ENCODE measurements at places on chromosomes 11 and 22.

DNA sequence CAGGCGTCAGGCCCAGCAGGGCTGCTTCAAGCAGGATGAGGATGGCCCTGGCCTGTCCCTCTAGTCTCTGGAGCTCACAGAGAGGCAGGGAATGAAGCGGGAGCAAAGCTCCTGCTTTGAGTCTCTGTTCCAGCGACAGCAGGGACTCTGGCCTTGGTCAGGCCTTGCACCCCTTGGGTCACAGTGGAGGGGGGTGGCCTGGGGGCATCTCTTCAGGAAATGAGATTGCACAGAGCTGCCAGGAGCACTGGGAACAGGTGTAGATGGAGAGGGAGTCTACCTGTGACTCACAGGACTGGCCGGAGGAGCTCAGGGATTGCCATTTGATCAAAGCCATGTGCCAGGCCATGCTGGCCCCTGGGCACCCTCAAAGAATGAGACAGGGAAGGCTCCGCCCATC, 1.6 kb downstream of the ANO1 start:
- DNase-seq, result no peak

- peak; percentile 68 for DNase-seq
These were observed 25.1 kb upstream of the RELT start for GRCh38 chr11:73350908-73351636.

GRCh38 chr11:60795291-60795690, 10.2 kb downstream of the MS4A10 start:
- DNase-seq, result no peak

GRCh38 chr22:32649515-32650200, 151.8 kb upstream of the TIMP3 start:
- peak; percentile 90 for DNase-seq

DNA sequence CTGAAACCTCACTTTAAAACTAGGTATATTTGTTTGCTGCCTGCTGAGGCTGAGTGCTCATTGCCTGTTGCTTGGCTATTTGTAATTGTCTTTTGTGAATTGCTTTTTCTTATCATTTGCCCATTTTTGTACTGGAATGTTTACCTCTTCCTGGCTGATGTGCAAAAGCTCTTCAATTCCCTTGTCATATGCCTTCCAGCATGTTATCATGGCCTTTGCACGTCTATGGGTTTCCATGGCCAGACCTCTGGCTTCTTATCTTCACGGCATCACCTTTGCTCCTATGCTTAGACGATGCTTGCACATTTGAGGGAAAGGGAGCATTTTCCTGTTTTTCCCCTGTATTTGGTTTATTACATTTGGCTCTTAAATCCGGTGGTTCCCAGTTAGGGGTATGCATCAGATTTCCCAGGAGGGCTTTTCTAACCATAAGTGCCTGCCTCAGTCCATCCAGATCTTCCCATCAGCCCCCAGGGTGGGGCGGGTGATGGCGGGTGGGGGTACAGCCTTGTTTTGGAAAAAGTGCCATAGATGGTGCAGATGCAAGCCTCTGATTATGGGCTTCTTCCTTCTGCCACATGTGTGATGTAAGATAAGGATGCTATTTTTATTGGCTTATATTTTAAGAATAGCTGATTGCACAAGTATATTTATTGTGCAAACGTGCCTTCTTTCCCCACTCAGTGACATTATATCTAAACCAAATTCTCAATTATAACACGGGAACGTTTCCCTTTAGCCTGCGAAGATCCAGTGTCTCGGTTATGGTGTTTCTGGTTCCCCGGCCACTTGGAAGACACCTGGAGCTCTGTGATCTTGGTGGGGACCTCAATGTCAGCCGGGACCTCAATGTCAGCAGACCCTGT, 70.6 kb upstream of the SEPTIN5 start:
- DNase-seq, result no peak

DNA sequence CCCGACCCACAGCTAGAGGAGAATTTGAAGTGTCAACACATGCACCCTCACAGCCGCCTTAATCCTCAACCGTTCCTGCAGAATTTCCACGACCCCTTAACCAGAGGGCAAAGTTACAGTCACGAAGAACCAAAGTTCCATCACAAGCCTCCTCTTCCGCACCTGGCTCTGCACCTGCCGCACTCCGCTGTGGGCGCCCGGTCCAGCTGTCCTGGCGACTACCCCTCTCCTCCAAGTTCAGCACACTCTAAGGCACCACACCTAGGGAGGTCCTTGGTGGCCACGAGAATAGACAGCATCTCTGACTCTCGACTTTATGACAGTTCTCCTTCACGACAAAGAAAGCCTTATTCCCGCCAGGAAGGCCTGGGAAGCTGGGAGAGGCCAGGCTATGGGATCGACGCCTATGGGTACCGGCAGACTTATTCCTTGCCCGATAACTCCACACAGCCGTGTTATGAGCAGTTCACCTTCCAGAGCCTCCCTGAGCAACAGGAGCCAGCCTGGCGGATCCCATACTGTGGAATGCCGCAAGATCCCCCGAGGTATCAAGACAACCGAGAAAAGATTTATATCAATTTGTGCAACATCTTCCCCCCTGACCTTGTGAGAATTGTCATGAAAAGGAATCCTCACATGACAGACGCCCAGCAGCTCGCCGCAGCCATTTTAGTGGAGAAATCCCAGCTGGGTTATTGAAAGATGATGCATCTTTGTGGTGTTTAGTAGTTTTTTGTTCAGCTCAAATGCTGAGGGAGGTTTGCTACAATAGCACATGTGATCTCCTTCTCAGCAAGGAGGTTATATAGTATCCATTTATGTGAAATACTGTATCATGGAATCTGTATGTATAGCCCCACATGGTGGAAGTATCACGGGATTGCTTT, 72.1 kb downstream of the ZC3H12C start:
- DNase-seq, result no peak

GRCh38 chr11:72583616-72584292, 90.5 kb downstream of the PDE2A start:
- DNase-seq, result no peak

- no peak for DNase-seq
These were observed 21.3 kb upstream of the PANX1 start for GRCh38 chr11:94107363-94107762.

GRCh38 chr11:125123947-125124617, 12.7 kb upstream of the TMEM218 start:
- DNase-seq, result peak; percentile 48

- DNase-seq, result no peak
These were observed 81.8 kb downstream of the KCNC1 start for GRCh38 chr11:17816232-17816931.

DNA sequence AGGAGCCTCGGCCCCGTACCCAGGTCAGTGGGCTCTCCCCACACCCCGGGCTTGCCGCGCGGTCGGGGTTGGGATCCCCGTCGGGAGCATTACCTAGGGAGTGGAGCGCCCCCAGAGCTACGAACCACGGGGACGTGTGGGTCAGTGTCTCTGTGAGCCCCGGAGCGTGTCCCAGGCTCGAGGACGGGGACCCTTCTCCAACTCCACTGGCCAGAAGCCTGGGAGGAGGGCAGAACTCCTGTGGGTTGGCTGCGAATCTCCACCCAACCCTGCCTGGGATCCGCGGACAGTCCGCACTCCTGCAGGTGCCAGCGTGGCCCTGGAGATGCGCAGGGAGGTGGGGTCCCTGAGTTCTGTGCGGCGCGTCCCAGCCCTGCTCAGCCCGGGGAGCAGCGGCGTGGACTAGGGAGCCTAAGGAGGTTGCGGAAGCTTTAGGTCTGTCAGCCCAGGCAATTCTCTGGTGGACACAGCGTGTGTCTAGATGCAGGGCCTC, 346 bp downstream of the PPFIBP2 start:
- DNase-seq, result no peak

DNA sequence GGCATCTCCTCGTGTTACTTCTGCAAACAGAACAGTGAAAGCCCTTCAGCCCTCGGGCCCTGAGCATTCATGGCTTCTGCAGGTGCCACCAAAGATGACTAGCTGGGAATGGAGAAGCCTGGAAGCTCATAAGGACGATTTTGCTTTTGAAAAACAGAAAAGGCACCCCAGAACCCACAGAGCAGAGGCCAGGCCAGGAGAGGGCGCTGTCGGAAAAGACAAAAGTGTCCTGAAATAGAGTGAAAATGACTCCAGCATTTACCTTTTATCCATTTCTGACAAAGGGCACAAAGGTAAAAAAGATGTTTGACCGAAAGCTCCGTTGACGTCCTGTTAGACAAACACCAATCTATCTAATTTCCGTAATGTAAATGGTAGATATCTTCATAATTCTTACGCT, 37.6 kb downstream of the ZNF195 start:
- DNase-seq, result no peak

DNA sequence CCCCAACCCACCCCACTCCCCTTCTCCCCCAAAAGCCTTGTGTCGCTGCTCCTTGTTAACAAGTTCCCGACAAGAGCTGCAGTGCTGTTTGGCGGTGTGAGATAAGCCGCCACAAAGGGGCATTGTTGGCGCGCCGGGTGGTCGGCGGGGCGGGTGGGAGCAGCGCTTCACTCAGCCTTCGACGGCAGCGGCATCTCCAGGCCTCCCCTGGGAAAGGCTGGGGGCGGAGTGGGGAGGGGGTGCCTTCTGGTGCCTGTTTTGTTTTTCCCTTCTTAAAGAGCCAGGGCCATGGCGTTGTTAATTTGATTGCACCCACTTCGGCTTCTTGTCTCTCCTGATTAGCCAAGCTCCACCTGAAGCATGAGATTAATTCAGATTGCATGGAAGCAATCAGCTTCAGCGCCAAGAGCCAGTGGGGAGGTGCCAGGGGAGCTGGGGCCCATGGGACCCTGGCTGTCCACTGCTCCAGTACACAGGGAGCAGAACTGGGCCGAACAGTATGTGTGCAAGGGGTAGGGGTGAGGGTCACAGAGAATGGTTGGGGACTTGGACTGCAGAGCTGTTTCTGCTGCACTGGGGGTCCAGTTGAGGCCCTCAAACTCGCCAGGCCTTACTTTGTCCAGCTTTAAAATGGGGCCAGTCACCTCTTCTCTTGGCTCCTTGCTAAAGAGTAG, 165.1 kb downstream of the CEP164 start:
- DNase-seq, result no peak

DNA sequence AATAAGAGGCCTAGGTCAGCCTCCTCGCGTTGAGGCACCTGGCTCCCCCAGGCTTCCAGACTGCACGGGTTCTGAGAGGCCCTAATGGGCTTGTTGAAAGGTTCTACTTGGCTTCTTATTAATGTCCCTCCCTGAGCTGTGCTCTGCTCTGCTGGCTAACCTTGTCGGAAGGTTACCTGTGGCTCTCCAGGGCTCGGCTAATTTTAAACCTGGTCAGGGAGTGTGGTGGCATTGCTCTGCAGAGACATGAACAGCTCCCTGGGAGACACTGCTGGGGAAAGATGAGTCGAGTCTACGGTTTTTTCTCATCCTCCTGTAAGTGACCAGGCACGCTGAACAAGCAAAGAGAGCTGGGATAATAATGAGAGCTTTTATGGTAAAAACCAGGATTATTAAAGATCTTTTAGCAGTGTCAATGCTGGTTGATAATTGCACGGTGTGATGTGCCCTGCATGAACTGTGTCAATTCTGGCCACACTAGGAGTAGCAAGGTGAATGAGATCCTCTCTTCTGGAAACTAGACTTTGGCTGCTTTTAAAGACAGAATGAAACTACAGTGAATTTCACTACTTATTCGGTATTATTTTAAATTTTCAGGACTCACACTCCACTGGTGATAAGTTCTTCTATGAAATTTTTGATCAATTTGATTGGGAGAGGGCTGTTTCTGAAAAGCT, 70.7 kb downstream of the TEAD1 start:
- no peak for DNase-seq

- peak; percentile 91 for DNase-seq
These were observed 181.2 kb downstream of the WNT11 start for GRCh38 chr11:76025068-76025467.

GRCh38 chr11:103338621-103339484, 229.6 kb downstream of the DYNC2H1 start:
- peak; percentile 65 for DNase-seq

DNA sequence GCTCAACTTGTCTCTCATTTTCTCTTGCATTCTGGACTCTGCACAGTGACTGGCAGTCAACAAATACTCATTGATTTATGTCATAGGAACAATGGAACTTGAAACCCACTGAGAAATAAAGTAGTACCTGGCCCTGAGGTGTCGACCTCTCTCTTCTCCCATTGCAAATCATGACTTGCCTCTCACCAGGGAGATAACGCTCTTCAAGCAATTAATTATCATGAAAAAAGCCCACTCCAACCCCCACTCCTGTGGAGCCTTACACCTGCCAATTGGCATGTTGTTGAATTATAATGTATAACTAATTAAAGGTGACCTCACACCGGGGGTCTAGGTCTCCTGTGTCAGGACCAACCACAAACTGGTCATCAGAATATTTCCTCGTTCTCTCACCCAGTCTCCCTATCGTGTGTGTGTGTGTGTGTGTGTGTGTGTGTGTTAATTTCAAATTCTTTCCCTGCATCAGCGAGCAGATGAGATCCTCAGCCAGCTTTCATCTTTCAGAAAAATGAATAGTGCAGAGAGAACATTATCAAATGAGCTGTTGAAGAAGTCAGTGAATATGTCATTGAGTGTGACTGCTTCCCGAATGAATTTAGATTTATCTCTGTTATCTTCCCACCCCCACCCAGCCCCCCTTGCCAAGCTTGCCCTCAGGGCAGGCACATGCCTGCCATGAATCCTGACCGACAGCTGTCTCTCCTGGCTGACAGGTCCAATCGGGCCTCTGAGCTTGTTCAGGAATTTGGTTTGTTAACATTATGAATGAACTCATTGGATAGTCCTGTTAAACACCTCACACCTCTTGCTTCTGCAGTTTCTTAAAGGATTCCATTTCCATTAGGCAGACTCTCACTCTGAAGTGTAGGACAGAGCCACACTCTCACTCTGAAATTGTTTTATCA, 357.4 kb downstream of the INSC start:
- DNase-seq, result no peak

GRCh38 chr22:39527481-39527961, 5.0 kb downstream of the RPS19BP1 start:
- DNase-seq, result no peak

DNA sequence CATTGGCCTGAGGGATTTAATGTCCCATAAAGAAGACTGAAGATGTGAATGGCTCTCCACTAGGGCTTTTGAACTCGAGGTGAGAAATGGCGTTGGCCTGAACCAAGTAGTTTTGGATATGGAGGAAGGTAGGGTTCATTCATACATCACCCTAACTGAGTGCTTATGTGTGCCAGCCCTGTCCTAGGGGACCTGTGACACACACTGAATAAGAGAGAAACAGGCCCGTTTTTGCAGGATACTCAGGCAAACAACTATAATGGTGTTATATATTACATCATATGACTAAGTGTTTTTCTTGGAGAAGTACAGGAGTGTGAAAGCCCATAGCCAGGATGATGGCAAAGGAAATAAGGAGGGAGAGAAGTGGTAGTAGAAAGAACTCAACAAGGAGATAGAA, 368.1 kb downstream of the TMEM135 start:
- no peak for DNase-seq

DNA sequence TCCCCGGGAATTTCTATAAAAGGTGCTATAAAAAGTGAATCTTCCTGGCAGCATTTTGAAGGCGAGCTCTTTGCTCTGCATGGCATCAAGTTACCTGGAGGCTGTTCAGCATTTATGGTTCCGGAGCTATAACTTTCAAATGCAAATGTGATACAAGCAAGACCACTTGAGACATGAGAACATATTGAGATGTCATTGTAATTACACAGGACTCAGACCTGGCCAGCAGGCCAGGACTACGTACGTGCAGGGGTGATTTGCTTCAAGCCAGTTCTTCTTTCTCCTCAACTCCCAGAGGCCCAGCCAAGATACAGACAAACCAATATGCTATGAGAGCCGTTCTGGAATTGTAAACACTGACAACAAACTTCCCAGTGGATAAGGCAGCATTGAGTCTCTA, 227.4 kb upstream of the FAT3 start:
- DNase-seq, result no peak

GRCh38 chr11:118689503-118689851, 10.0 kb upstream of the TREH start:
- no peak for DNase-seq

Measured in fibroblast of skin of scalp (primary cell).